ELR (cell line): ENCODE measurements at places on chromosomes 6 and 20.

- DNase-seq = no peak
Measured at GRCh38 chr6:33372526-33373123, 19.0 kb upstream of the KIFC1 start.

DNA sequence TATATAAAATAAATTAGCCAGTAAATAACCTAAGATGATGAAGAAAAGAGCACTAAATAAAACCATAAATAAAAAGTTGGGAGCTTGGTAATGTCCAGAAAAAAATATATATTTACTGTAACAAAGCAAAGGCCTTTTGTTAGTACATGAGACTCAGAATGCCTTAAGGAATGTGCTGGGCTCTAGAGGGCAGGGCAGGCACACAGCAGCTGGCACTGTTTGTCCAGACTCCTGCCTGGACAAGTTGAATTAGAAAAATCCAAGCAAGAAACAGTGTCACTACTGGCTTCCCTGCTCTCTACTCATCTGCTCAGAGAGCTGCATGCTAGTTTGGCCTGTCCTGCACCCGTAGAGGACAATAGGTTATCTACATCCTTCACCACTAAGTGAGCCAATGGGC is 8.8 kb downstream of the DEFB129 start:
- DNase-seq = peak; percentile 13

DNA sequence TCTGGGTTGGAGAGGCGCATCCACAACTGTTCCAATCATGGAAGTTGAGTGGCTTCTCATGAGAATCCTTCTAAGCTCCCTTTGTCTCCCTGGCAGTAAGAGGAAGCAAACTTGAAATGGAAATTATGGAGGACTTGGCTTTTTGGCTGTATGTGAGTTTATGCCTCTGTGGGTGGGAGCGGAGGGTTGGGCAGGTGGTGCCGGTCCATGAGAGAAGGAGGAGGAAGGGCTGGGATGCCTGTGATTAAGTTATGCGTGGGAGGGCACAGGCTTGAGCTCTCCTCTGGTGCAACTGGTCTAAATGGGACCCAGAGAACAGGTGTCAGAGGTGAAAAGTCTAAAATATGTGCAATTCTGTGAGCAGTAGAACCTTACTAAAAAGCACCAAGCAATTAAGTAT is 2.2 kb downstream of the PHACTR3 start:
- DNase-seq = no peak

DNA sequence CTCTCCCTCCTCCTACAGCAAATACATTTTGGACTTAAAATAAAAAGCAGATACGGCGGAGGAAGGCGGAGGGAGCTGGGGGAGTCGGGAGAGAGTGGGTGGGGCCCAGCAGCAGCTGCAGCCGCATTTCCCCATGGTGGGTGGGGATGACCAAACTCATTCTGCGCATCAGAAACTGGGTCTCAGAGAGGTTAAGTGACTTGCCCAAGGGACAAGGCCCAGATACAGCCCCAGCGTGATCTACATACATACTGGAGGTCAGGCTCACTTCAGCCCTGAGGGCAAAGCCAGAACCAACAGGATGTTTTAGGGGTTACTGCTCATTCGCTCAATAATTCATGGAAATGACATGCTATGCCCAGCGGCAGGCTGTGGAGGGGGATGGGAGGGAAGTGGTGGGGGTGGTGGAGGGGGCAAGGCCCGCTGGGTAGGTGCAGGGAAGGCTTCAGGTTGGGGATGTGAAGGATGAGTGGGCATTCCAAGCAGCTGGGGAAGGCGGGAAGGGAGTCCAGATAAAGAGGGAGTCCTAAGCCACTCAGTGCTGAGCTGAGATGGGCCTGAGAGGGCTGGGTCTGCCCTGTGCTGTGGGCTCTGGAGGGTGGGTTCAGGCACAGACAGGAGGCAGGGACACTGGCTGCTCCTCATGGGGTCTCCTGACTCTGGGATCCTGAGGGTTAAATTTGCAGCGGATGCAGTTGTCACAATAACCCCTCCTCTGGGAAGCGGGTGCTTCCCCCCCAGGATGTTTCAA is 31.0 kb downstream of the DLGAP4 start:
- peak; percentile 61 for DNase-seq

DNA sequence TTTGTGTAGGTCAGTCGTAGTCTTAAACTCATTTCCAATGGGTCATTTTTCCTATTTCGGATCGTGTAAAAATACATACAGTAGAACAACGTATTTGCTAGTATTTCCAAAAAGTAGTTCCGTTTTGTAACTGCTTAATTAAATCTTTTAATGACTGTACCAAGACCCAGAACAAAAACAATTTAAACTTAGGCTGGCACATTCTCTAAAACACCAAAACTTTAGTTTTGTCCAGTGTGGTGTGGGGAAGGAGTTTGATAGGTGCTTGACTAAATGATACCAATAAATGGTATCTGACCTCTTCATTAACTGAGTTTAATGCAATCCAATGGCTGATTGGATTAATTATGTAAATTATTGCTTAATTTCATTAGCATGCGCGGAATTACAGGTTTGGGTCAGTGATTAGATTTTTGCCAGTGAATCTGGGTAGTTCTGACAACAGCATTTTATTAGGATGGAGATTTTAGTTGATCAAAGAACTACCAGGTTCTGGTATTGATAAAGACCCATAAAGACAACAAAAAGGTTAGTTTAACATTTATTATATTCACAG is 20.8 kb downstream of the OR2B2 start:
- no peak for DNase-seq

DNA sequence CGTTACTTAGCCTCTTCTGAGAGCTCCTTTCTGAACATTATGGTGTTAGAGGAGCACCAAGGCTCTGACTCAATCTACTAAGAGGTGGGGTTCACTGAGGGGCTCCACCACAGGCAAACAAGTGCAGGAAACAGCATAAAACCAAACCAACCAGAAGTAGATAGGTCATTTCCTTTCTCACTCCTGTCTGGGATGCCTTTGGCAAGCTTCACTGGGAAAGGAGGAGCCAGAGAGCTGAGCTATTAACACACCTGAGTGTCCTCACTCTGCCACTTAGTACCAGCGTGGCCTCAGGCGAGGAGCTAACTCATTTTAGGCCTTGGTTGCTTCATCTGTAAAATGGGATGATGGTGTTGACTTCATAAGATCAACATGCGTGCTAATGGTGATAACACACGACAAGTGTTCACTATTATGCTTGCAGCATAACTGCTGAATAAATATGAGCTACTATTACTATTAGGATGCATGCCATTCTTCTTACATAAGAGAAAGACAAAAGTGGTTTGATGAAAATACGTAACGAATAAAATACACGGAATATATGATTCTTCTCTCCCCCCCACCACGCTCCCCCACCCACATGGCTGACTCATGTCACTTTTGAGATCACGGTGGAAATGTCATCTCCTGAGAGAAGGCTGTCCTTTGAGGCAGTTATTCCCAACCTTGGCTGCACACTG is 185.4 kb downstream of the BCAS1 start:
- DNase-seq = peak; percentile 65

GRCh38 chr20:9412309-9412708 is 102.1 kb upstream of the LAMP5 start:
- DNase-seq = no peak

GRCh38 chr6:121465101-121465500 is 29.7 kb downstream of the GJA1 start:
- no peak for DNase-seq

GRCh38 chr20:15232243-15232642 is 894.8 kb upstream of the FLRT3 start:
- no peak for DNase-seq

- no peak for DNase-seq
Measured at GRCh38 chr20:35823937-35824336, 52.1 kb downstream of the PHF20 start.

GRCh38 chr20:58312836-58313235 is 3.3 kb downstream of the RAB22A start:
- peak; percentile 26 for DNase-seq
